Fibroblast of skin of left biceps (primary cell): ENCODE measurements at places on chromosomes 7 and 10.

DNA sequence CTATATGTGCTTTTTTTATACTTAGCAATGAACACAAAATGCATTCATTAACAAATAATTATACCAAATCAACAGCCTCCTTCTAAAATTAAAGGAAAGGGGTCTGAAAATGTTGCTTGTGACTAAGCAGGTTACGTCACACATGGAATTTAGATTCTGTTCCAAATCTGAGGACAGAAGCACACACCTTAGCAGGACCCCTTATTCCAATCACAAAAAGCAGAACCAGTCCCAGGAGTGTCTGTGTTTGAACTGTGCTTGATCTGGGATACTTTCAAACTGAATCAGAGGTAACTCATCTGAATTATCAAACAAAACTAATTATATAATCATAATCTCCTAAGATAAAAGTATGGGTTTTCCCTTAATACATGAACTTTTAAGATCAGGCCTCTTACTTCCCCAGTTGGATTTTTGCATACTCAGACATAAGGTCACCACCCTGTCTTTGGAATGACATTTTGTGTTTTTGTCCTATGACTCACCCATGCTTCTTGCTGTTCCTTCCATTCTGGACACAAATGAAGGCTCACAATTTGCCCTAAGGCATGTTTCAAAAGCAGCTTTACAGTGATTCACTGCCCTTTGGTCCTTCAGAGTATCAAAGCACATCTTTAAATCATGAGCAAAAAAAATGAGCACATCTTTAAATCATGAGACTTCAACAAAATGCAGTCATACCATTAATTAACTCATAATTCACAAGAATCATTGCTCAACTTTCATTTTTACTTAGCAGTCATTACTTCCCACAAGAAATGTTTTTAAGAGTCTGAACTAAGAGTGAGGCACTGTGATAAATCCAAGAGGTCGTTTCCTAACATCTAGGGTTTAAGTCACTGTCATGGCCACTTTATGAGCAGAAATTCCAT, 35.5 kb downstream of the SEMA3C start:
- DNase-seq: peak; percentile 96

DNA sequence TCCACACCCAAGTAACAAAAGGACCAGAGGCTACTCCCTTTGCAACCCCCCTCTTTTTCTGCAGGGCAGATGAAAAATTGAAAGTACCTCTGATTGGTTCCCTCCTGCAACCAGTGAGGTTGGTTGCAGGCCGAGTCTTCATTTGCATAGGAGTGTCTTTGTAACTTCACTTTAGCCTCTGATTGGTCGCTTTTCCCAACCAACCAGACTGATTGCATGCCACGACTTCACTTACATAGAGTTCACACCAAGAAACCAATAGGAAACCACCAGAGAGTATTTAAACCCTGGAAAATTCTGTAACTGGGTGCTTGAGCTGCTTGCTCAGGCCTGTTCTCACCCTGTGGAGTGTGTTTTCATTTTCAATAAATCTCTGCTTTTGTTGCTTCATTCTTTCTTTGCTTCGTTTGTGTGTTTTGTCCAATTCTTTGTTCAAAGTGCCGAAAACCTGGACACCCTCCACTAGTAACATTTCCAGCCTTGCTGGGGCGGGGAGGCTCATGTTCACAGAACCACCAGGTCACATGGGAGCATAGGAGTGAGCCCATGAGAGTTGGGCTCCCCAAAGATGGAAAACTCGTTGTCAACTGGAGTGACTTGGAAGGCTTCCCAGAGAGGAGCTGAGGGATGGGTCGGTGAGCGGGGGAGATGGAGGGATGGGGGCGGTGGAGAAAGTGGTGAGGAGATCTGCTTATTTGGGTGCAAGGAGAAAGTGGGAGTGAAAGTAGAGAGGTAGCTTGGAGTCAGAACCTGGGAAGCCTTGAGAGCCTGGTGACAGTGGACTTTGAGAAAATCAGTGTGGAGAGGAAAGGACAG, 223.6 kb downstream of the GFRA1 start:
- no peak for DNase-seq

- no peak for DNase-seq
Observed at GRCh38 chr10:119061352-119061751, 19.3 kb downstream of the EIF3A start.

GRCh38 chr7:94050046-94050445, 45.9 kb upstream of the BET1 start:
- DNase-seq: no peak
